ENCODE measurements at places on chromosomes 11 and 22. TPM values are rescaled to one million over a fixed set of nuclear protein-coding genes. Genes with fewer than 3 reads are reported as not detected.

DNA sequence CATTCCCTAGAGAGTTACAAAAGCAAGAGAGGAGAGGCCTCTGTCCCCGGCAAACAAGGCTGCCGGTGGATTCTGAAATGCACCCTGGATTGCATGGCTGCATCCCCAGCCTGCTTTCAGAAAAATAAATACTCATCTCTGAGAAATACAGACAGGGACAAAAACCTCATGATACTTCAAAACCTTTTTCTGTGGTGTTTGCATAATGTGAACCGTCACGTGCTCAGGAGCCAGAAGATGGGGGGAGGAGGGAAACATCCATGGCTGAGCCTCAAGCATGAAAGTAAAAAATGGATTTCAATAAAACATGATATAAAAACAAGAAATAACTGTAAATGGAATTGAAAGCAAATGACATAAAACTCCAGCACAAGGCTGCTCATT lies 198.5 kb upstream of the NCAM1 start:
- DNase-seq: no peak

GRCh38 chr11:107733518-107733917 lies 21.7 kb upstream of the SLN start:
- DNase-seq: no peak

OR4A16 gene
- not detected for total RNA-seq

DNA sequence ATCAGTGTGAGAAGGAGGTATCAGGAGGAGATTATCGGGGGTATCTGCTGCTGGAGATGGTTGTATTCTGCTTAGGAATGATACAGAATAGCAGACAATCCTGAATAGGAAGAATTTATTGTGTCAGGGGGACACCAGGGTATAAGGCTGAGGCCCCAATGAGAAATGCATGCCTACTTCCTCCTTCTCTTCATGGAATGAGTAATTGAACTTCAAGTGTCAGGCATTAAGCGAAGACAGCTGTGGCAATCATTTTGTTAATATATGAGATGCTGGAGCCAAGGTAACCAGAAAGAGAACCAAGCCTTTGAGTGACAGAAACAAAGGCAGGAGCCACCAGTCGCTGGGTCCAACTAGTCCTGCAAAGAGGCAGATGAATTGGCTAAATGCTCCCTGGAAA lies 49.1 kb downstream of the KIRREL3 start:
- DNase-seq: no peak

DNA sequence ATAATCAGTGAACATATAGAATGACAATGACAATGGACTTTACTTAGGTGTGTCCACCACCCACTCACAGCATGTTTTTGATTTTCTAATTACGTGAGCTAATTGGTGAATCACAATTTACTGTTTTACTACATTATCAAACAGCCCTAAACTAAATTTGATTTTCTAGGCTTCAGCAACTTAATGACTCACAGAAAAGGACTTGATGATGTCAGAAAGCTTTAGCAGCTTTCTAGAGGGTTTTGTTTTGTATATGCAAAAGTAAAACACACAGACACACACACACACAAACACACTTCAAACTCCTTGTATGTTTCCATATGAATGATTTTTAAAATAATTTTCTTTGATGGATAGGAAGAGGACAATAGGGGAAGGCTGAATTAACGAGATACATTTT lies 878.6 kb upstream of the CCDC90B start:
- DNase-seq: no peak

DNA sequence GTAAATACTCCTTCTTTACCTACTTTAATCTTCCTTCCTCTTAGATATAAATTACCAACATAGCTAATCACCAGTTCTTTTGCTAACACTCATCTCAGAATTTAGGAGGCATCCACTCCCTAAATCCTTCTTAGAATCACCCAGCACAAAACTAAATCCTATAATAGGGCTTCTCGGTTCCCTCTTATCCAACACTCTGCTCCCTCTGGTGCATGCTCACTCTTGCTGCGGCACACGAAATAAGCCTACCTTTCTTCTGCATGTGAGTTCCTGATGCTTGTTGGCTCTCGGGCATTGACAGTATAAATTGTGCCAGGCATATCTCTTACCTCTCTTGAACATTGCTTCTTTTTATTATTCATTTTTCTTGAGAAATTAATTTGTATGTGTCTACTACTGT lies 61.0 kb downstream of the OR5AK2 start:
- no peak for DNase-seq

KDM4E gene
- not detected for total RNA-seq
